ENCODE measurements at places on chromosomes 4 and X.

GRCh38 chrX:13420545-13421183 lies 100.8 kb upstream of the ATXN3L start:
- no peak for DNase-seq

DNA sequence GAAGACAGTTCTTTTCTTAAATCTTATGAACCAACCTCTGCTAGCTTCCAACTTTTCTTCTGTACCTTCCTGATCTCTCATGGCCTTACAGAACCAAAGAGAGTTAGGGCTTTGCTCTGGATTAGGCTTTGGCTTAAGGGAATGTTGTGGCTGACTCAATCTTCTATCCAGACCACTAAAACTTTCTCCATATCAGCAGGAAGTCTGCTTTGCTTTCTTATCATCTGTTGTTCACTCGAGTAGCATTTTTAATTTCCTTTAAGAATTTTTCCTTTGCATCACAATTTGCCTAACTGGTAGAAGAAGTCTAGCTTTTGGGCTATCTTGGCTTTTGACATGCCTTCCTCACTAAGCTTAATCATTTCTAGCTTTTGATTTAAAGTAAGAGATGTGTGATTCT lies 167.0 kb downstream of the TBCK start:
- no peak for DNase-seq

DNA sequence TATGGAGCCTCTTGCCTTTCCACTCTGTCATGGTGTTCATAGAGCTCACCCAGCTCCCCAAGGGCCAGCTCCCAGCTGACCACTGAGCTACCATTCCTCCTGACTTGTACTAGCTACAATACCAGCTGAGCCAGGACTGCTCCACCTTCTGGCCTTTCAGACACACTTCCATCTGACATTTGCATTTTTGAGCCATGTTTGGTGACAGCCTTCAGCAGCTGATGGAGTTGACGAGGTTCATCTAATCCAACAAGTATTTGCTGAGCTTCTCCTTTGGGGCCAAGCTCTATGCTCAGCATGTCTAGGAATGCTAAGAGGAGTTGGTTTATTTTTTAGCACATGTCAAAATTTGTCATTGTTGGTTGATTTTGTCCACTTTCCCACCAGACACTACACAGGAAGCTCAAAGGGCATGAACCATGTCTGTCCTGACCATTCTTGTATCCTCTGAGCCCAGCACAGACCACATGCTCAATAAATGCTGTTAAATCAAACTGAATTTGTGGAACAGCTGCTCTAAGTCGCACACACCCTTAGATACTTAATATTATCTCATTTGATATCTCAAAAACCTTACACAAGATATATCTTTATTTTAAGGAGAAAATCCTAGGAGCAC lies 142.6 kb upstream of the PPARGC1A start:
- no peak for DNase-seq

DNA sequence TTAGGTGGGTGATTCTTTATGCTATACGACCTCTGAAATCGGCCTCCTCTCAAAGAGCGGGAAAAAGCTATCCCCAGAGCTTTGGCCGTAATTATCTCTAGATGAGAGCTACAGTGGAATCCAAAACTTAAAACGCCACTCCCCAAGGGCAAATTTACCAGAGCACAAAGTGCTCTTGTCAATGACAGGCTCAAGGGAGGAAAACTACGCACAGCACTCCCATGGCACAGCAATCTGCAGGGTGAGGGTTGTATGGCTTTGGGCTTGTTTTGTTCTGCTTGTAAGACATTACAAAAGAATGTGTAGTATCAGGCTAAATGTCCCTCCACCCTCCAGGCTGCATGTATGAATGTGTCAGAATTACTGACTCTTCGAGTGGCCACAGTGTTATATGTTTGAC lies 44.0 kb downstream of the ARHGEF6 start:
- no peak for DNase-seq

DNA sequence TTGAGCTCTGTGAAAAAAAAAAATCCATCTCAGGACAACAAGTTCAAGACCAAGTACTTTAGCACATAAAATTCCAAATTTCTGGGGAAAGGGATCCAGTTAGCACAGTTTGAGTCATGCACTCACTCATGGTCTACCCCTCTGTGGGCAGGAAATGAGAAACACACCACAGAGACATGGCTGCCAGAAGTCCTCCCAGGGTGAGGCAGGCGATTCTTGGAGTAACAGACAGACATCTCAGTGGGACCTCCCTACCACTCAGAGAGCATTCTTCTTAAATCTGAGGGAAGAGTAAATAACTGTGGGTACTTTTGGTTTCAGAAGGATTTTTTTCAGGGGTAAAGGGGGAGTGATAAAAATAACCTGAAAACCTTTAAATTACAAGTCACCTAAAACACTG lies 14.1 kb downstream of the CXCL1 start:
- DNase-seq, result no peak

DNA sequence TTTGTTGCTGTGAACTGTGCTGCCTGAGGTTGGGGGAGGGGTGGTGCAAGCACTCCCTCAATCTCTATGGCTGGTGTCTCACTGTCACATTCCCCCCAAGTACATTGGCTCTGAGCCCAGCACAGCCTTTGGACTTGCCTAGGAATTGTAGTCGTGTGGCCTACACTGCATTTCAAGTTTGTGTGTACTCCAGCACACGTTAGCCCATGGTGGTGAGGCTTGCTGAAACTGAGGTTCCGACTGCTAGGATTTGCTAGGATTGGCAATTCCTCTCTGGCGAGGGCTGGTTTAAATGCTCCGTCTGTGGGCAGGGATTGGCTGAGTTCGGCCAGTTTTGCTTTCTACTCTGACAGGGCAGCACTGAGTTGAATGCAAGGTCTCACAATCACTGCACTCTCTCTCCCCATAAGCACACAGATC lies 121.7 kb upstream of the CXXC4 start:
- DNase-seq, result no peak

DNA sequence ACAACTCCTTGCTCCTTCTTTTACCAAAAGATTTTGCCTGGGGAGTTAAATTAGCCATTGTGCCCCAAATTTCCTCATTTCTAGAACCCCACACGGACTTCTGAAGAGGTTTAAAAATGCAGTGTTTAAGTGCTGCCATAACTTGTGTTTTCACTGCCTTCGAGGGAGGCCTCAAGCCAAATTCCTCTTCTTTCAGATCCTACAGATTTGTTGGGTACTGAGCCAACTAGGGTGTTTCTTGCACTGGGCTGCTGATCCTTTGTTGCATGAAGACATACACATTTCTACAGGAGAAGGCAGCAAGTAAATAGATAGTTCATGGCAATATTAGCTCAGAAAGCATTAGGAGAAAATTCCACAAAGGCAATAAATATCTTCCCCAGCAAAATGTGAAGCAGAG lies 43.8 kb downstream of the GLRA2 start:
- no peak for DNase-seq

GRCh38 chr4:24395937-24396336 lies 188.4 kb downstream of the DHX15 start:
- no peak for DNase-seq

GRCh38 chrX:11666164-11666563 lies 444 bp upstream of the ARHGAP6 start:
- no peak for DNase-seq

DNA sequence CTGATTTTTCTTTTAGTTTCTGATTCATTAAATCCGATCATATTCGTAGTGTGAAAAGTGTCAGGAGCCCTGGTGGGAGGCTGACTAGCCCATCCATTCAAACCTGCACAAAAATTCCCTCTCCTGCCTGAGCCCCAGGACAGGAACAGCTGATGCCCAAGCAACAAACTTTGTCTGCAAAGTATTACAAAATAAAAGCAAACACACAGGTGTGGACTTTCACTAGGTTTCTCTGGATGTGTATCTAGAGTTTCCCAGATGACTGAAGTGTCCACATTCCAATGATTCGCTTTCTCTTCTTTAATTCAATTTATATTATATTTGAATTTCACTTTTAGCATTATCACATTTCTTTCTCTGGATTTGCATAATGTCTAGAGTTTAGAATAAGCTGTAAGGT lies 18.2 kb upstream of the FAM9B start:
- DNase-seq, result no peak

- DNase-seq, result no peak
These were observed 46.4 kb downstream of the BEX1 start for GRCh38 chrX:103017542-103017941.

DNA sequence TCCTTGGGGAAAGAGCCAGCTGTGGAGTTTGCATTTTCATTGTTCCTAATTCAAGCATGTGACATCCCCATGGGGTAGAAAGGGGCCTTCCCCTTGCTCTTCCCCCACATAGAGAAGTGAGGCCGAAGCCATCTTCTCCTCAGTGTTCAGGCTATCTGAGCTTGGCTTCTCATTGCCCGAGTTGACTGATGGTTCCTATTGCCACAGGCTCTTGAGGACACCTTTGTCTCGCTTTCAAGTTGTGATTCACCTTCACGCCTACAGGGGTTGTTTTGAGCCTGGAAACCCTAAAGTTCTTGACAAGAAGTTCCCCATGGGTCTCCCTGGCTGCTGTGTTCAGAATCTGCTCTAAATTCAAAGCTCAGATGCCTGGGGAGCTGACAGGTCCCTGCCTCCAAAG lies 25.0 kb downstream of the CCNQ start:
- DNase-seq, result no peak

DNA sequence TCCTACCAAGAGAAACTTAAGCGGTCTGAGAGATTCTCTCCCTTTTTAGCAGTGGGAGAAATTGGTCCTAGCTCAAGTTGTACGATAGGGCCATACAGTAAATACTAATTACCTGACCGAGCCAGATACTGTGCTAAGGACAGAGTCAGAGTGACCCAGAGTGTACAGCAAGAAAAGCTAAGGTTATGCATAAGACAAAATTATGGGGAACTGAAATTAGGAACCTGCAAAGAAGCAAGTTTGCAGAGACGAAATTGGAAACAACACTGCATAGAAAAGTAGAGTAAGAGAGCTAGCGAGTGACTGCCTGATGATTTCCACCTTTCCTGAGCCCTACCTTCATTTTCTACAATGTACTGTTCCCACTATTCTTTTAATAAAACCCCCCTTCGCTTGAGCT lies 278.1 kb downstream of the NKX6-1 start:
- DNase-seq, result no peak

- no peak for DNase-seq
These were observed 204.9 kb downstream of the GBA3 start for GRCh38 chr4:22897520-22898108.

DNA sequence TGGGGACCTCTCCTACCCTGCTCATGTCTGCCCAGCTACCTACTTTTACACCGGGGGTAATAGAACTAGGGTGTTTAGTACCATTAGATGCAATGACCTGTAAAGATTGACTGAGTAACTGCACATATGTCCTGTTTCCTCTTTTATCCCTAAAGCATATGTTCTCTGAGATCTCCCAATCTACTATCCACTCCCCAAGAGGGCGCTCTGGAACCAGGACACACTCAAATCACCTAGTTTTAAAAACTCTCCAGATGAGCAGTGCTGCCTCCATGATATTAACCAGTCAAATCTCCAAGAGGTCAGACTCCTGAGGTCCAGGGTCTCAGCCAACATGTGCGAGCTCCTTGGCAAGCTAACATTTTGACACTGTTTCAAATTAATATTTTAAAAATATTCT lies 87.0 kb upstream of the TSPAN5 start:
- no peak for DNase-seq

All from NCI-H1105 (cell line).